Activated CD4-positive, alpha-beta T cell treated with anti-CD3 and anti-CD28 coated beads, Interleukin-2, amount 10 ng/mL, durations not matched to agents 24 days and 14 days (primary cell): ENCODE measurements at places on chromosomes 1 and 21. TPM values are rescaled to one million over a fixed set of nuclear protein-coding genes. Genes with fewer than 3 reads are reported as not detected.

GRCh38 chr21:43203591-43203990, 34.8 kb downstream of the CRYAA start:
- peaks cover 2% of the 10 kb centered on the region for H3K36me3 ChIP-seq
- H3K27ac ChIP-seq = no peak overlapping the region
- H3K4me3 ChIP-seq = no peak overlapping the region
- peaks cover 9% of the 10 kb centered on the region for H3K27me3 ChIP-seq
- DNase-seq = no peak

DNA sequence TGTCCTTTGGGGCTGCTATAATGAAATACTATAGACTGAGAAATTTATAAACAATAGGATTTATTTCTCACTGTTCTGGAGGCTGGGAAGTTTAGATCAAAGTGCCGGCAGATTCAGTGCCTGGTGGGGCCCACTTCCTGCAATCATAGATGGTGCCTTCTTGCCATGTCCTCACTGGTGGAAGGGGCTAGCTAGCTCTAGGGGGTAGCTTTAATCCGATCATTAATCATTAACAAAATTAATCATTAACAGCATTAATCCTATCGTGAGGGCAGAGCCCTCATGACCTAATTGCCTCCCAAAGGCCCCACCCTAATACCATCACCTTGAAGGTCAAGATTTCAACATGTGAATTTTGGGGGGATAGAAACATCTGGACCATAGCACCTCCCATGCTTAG, 124.3 kb downstream of the TRABD2B start:
- H3K27ac ChIP-seq = no peak overlapping the region
- H3K4me3 ChIP-seq = no peak overlapping the region
- H3K27me3 ChIP-seq = no peaks in the 10 kb centered on the region
- no peaks in the 10 kb centered on the region for H3K4me1 ChIP-seq

DNA sequence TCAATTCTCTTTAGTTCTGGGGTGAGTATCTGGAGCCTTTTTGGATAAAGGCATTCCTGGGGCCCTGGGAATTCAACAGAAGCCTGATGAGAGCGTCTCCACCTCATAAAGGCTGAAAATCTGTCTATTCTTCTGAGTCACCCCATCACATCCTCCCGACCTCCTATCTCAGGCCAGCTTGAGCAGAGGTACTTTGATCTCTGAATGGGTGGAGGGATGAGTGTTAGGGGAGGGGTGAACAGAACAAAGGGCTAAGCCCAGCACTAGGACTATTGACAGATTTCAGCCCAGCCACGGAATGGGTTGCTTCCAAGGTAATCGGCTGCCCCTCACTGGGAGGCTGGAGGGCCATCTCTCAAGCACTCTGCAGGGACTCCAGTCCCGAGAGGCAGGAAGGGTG, 2.5 kb upstream of the MYBPH start:
- H3K36me3 ChIP-seq = no peaks in the 10 kb centered on the region
- no peak for DNase-seq
- H3K27me3 ChIP-seq = no peaks in the 10 kb centered on the region
- no peak overlapping the region for H3K4me3 ChIP-seq
- no peaks in the 10 kb centered on the region for H3K4me1 ChIP-seq

DNA sequence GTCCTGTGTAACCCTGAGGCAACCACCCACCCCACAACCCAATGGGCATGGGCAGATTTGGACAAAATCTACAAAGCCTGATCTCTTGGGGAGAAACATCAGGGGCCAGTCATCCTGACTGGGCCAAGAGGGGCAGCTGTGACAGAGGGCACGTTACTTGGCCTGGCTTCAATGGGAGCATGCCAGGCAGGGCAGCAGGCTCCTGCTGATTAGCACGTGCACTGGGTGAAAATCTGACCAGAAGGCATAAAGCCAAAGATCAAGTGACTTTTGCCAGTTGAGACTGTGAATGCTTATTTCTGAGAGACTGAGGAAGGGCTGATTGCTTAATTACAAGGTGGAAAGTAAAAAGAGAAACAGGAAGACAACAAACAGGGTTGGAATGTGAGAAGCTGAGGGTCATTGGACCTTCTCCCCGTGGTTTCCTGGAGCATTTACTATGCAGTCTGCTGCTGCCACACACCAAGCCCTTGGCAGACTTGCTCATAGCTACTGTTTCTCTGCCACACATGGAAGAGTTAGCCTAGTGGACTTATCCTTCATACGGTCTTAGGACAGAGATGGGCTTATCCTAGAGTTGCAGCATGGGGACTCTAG, 39.8 kb upstream of the TNR start:
- no peak overlapping the region for H3K4me3 ChIP-seq
- DNase-seq = no peak
- no peaks in the 10 kb centered on the region for H3K36me3 ChIP-seq

- H3K36me3 ChIP-seq = peaks cover 2% of the 10 kb centered on the region
- H3K27me3 ChIP-seq = peaks cover 8% of the 10 kb centered on the region
- H3K4me1 ChIP-seq = no peaks in the 10 kb centered on the region
Measured at GRCh38 chr21:37580666-37581065, 214.1 kb downstream of the DYRK1A start.

GRCh38 chr1:25989440-25990234, 8.2 kb downstream of the PAFAH2 start:
- DNase-seq = no peak
- peak overlapping the region; percentile 80 for H3K27ac ChIP-seq
- H3K4me1 ChIP-seq = peaks cover 41% of the 10 kb centered on the region
- peaks cover 17% of the 10 kb centered on the region for H3K36me3 ChIP-seq

DNA sequence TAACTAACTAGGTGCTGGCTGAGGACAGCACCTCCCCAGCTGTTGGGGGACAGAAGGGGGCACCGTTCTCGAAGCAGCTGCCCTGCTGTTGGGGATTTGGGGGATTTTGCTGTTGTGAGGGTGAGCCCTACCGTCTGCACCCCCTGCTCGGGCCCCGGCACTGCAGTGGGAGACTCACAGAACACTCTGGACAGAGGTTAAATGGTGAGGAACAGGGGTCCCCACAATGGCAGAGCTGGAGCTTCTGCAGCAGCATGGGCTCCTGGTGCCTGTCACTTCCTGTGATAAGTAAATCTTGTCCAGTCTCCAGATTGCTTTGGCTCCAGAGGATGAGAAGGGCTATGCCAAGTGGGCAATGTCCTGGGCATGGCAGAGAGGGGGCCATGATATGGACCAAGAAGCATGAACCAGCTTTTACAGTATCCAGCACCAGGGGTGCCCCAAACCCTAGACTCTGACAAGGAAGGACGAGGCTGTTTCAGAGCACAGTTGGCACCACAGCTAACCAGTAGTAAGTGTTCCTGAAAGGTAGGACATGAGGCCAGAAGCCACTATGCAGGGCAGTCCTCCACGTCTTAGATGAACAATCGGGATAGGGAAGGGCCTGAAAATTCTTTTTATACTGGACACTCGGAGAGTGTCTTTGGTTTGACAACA, 365.1 kb upstream of the VAMP3 start:
- H3K27me3 ChIP-seq = no peaks in the 10 kb centered on the region
- no peaks in the 10 kb centered on the region for H3K4me1 ChIP-seq
- no peak overlapping the region for H3K27ac ChIP-seq

GRCh38 chr1:170808216-170808885, 127.0 kb upstream of the MROH9 start:
- no peak for DNase-seq
- no peaks in the 10 kb centered on the region for H3K4me1 ChIP-seq
- no peak overlapping the region for H3K27ac ChIP-seq
- H3K27me3 ChIP-seq = no peaks in the 10 kb centered on the region
- H3K36me3 ChIP-seq = no peaks in the 10 kb centered on the region

DNA sequence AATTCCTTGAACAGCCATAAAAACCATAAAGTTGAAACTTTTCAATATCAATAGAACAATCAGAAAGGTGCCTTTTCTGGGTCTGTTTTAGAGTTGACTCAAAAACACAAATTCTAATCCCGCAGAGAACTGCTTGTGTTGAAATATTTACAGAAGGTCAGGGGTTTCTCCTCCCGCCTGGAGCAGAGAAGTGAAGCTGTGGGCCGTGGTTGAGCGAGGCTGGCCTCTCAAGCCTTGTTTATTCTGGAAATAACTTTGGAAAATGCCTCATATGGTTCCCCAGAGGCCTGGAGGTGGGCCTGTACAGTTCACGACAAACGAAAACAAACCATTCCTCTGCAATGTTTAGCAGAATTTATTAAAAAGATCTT, 90.8 kb upstream of the ERRFI1 start:
- H3K27ac ChIP-seq = no peak overlapping the region
- no peaks in the 10 kb centered on the region for H3K27me3 ChIP-seq
- H3K4me3 ChIP-seq = no peak overlapping the region
- H3K4me1 ChIP-seq = peaks cover 10% of the 10 kb centered on the region
- no peaks in the 10 kb centered on the region for H3K36me3 ChIP-seq

DNA sequence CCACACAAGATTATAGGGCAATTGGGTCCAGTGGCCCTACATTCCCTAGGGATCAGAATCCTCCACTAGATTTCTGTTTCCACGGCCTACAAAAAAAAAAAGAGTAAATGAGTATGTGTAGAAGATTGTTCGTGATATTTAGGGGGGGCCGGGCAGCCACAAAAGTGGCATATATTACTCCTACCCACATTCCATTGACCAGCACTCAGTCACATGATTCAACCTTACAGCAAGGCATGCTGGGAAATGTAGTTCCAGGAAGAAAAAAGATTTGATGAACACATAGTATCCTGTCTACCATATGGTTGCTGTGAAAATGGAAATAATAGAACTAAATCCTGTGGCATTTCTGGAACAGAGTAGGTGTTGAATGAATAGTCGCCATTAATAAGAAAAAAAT, 43.4 kb upstream of the GJB5 start:
- H3K27ac ChIP-seq = no peak overlapping the region
- H3K27me3 ChIP-seq = peaks cover 3% of the 10 kb centered on the region
- no peaks in the 10 kb centered on the region for H3K36me3 ChIP-seq
- no peak overlapping the region for H3K4me3 ChIP-seq
- no peak for DNase-seq

GRCh38 chr21:15514073-15514946, 215.5 kb upstream of the USP25 start:
- H3K36me3 ChIP-seq = peaks cover 2% of the 10 kb centered on the region
- peak; percentile 90 for DNase-seq
- peaks cover 18% of the 10 kb centered on the region for H3K4me1 ChIP-seq

- no peaks in the 10 kb centered on the region for H3K36me3 ChIP-seq
- DNase-seq = peak; percentile 76
- H3K27ac ChIP-seq = peak within 1 kb of the TSS; percentile 7
- H3K27me3 ChIP-seq = peaks cover 33% of the 10 kb centered on the region
- peak within 1 kb of the TSS; percentile 79 for H3K4me3 ChIP-seq
Measured at GRCh38 chr1:247415423-247416361, at the start of gene NLRP3. NLRP3 (plus strand) TSS chr1:247416173; CDS start chr1:247418801, 2,628 bp downstream.

- no peak overlapping the region for H3K27ac ChIP-seq
- peaks cover 37% of the 10 kb centered on the region for H3K4me1 ChIP-seq
Measured at GRCh38 chr1:40847023-40847745, 15.0 kb downstream of the CITED4 start.

DNA sequence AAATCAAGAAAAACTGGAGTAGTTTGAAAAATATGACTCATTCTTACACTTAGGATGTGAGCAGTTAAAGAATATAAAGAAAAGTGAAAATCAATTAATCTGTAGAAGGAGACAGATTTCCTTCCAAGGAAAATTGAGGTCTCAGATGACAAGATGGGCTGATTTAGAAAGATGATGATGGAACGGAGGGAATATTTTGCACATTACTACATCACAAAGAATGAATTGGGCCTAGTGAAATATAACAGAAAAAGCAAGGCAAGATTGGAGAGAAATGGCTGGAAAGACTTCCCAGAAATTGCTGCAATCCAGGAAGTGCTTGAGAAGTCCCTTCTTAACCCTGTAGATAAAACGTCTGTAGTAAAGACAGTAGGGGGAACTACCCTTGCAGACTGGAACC, 169.1 kb upstream of the SYT6 start:
- no peak overlapping the region for H3K4me3 ChIP-seq
- no peaks in the 10 kb centered on the region for H3K36me3 ChIP-seq
- peaks cover 3% of the 10 kb centered on the region for H3K27me3 ChIP-seq
- no peaks in the 10 kb centered on the region for H3K4me1 ChIP-seq

- no peak overlapping the region for H3K4me3 ChIP-seq
- H3K27ac ChIP-seq = no peak overlapping the region
- peaks cover 42% of the 10 kb centered on the region for H3K27me3 ChIP-seq
- H3K4me1 ChIP-seq = no peaks in the 10 kb centered on the region
Measured at GRCh38 chr1:209873067-209873799, 45.5 kb downstream of the UTP25 start.

DNA sequence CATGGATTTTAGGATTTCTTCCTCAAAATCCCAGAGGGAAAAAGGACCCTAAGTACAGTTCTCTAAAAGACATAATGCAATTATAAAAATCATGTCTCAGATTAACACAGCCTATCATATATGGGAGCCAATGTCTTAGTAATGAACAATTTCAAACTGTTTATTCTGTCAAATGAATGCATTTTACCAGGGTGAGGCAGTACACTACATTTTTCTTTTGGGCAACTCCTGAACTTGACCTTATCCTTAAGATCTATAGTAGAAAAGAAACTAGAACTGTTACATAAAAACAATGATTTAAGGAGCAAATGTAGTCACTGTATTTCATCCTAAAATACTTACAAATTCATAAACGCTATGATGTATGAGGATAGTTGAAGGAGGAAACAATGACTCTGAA, 226.3 kb upstream of the B3GALT2 start:
- H3K4me1 ChIP-seq = peaks cover 35% of the 10 kb centered on the region
- DNase-seq = no peak
- H3K4me3 ChIP-seq = no peak overlapping the region
- H3K36me3 ChIP-seq = peaks cover 24% of the 10 kb centered on the region
- no peaks in the 10 kb centered on the region for H3K27me3 ChIP-seq
- peak overlapping the region; percentile 46 for H3K27ac ChIP-seq

- no peak overlapping the region for H3K4me3 ChIP-seq
- peaks cover 4% of the 10 kb centered on the region for H3K4me1 ChIP-seq
- H3K27ac ChIP-seq = no peak overlapping the region
Measured at GRCh38 chr1:247435030-247435758, 19.2 kb downstream of the NLRP3 start.

DNA sequence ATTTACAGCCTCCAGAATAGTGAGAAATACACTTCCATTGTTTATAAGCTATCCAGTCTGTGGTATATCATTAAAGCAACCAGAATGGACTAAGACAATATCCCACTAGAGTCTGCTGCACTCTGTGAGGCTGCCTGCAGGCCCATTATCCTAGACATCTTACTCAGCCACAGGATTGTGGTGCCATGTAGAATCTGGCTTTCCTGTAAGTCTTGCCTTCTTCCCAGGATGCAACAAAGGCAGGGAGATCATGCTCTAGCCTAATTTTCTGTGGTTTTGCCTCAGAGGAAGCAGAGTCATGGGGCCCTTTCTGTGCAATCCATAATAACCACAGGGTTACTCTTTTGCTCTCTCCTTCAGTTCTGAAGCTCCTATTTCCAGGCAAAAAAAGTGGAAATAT, 299.1 kb upstream of the DEPDC1 start:
- no peak overlapping the region for H3K4me3 ChIP-seq
- H3K27ac ChIP-seq = no peak overlapping the region
- H3K36me3 ChIP-seq = no peaks in the 10 kb centered on the region

GRCh38 chr1:53111073-53111556, 31.3 kb downstream of the SLC1A7 start:
- peaks cover 3% of the 10 kb centered on the region for H3K27me3 ChIP-seq
- DNase-seq = no peak
- H3K27ac ChIP-seq = no peak overlapping the region
- H3K36me3 ChIP-seq = no peaks in the 10 kb centered on the region

- H3K27me3 ChIP-seq = peaks cover 5% of the 10 kb centered on the region
- no peaks in the 10 kb centered on the region for H3K36me3 ChIP-seq
- H3K4me1 ChIP-seq = no peaks in the 10 kb centered on the region
- no peak for DNase-seq
- no peak overlapping the region for H3K27ac ChIP-seq
- no peak overlapping the region for H3K4me3 ChIP-seq
Measured at GRCh38 chr1:204139952-204140351, 11.9 kb downstream of the ETNK2 start.

The UBL4B gene
- not detected in 2 replicates for total RNA-seq

The ILF2 gene
- total RNA-seq = 377 and 390 TPM in 2 replicates

The LCE1C gene
- not detected in 2 replicates for total RNA-seq

The OR6N1 gene
- total RNA-seq = not detected in 2 replicates

The CHRM3 gene
- not detected in 2 replicates for total RNA-seq

The RUNX3 gene
- 110 and 112 TPM in 2 replicates for total RNA-seq

The PCBP3 gene
- 7.5 and 9.7 TPM in 2 replicates for total RNA-seq

The ADAM30 gene
- total RNA-seq = not detected in 2 replicates

The SEC22B gene
- total RNA-seq = 19.7 and 21.0 TPM in 2 replicates

The IRF6 gene
- total RNA-seq = 0.07 TPM in 1 of 2 replicates, not detected in the other
